ENCODE measurements at places on chromosomes 2 and 18.

GRCh38 chr2:240727913-240728312, 36.2 kb downstream of the AQP12A start:
- DNase-seq: no peak

- DNase-seq: no peak
Measured at GRCh38 chr2:215626812-215627281, 191.0 kb upstream of the FN1 start.

DNA sequence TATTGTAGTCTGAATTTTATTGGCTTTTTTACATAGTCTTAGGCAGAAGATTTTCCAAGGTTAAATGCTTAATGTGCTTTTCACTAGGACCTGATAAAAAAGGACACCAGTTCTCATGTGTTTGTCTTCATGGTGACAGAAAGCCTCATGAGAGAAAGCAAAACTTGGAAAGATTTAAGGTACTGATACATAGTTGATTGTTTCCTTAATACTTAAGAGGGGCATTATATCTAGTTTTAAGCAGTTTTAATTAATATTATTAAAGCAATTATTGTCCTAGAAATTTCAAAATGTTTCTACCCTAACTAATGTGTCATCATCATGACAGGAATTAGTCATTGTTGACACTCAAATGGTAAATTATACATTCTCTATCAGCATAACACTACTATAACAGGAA, 35.3 kb downstream of the DDX1 start:
- DNase-seq: no peak

GRCh38 chr2:36670881-36671595, 25.5 kb upstream of the VIT start:
- no peak for DNase-seq

DNA sequence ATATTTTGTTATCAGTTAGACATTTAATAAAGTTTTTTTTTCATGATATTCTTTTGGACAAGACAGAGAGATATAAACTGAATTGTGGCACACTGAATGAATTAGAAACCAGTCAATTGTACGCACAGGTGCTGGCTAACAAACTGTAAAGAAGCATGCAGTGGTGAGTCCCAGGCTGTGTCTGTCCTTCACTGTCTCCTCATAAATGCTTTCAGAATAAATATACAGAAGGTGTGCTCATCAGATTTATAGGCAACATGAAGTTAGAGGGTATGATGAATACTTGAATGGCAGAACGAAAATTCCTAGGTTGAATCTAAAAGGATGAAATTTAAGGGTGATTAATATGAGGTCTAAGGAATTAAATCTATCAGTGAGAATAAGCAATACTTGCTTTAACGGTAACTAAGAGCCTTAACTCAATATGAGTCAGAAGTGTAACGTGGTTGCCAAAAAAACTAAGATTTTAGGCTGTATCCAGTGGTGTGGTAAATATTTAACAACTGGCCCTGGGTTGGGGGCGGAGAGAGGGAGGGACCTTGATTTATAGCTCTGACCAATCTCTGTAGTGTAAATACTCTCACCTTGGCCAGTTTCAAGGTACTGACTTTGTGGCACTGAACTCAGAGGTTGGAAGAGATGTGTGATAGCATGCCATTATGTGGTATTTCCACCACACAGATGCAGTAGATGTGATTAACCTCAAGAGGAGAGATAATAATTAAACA, 41.9 kb upstream of the AAK1 start:
- no peak for DNase-seq

DNA sequence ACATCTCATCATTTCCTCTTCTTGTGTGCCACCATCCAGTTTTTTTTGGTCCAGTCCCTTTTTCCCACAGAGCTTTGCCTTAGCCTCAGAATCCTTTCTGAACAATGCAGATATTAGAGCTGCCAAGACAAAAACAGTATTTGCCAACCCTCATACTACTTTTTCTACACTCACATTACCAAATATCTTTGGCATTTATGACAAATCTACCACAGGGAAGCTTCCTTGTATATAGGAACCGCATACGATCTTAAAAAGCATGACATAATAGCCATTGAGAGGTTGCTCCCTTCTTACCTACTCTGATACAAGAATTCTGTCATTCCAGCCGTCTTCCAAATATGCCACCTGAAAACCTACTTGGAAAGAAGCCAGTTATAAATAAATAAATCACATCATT, 9.4 kb downstream of the ZNF24 start:
- DNase-seq: no peak

DNA sequence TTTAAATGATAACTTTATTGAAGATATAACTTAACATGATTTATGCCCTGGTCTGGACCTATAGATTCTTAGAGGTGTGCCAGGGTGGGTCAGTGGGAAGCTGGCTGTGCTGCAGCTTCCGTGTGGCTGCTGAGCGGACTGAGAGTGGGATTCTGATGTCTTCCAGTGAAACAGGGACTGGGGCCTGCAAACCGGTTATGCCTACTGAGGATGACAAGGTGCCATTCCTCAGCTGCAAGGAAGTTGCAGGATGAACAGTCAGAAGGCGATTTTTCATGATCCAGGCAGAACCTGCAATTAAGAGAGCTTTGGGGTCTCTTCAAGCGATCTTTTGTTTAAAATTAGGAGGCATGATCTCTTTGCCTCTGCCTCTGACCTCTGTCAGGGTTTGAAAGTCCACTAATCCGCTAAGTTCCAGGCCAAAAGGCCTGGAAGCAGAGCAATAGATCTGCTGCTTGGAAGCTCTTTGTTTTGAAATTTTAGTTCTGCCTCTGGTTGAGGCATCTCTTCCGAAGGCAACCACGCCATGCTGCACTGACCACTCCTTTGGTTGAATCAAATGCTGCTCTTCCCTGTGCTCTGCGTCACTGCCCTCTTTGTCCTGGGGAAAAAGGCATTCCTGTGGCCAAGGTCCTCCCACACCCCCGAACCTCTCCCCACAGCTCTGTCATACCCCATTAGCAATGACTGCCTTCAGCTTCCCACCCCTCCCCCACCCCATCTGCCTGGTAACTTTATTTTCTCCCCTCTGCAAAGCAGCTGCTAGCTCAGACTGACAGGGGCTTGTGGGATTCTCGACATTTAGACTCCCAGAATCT, 2.0 kb downstream of the TMEM169 start:
- no peak for DNase-seq

- DNase-seq: no peak
Measured at GRCh38 chr2:218988164-218988563, 3.2 kb upstream of the FEV start.

DNA sequence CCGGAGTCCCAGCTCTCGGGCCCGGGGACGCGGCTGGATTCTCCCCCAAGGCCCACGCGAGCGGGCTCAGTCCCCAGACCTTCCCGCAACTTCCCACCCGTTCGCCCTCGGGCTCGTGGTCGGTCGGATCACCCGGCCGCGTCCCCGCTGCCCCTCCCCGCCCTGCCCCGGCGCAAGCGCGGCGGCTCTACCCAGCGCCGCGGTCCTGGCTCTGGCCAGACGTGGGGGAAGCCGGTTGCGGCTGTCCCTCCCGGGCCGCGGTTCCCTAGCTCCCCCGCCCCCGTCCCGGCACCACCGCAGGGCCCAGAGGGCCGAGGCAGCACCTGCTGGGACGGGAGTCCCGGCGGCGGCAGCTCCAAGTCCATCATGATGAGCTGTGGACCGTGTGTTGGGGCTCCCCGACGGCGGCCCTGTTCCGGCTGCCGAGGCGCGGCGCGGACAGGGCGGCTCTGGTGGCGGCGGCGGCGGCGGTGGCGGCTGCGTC, 276 bp downstream of the NFE2L2 start:
- peak; percentile 9 for DNase-seq

DNA sequence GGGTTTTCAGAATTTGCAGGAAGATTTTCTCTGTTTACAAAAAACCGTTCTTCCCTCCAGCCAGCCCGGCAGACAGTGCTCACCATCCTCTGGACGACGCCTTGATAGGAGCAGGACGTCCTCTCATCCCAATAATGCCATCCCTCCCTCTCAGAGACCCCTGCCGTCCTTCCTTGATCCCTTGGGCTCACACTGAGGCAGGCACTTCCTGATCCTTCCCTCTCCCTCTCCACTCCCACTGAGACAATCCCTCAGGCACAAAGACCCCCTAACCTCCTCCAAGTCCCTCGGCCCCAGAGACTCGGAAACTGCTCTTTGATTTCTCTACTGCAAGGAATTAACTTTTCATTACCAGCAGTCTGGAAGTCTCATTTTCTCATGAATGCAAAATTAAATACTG, 42.5 kb downstream of the PAX3 start:
- no peak for DNase-seq

- DNase-seq: no peak
Measured at GRCh38 chr18:62341473-62341872, 16.4 kb downstream of the TNFRSF11A start.

DNA sequence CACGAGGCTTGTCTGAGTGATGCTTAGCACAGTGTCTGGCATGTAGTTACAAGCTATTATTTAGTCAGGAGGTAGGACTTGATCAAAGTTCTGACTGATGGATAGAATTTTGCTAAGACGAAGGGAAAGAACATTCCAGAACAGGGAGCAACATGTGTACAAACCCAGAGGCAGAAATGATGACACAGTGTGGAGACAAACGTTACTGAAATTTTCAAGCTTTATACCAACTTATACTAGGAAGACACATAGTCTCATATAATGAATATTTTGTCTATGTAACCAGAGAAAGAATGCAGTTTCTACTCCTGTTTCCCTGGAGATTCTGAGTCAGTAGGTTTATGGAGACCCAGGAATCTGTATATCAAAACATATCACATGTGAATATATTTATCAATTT, 123.4 kb downstream of the FAM124B start:
- DNase-seq: no peak

DNA sequence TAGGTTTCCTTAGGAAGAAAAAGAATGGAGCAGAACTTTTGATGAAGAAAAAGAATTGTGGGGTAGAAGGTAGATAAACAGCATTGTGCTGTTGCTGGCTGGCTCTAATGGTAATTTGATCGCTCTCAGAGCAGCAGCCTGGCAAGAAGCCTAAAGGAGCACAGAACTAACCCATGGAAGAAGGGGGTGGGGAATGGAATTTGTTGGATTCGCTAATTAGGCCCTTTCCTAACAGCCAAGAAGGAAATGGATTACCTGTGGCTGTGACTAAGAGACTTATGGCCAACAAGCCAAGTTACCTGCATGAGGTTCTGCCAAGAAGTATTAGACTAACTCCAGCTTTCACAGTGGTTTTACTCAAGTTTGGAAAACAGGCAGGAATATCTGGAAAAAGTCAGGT, 210.6 kb downstream of the IKZF2 start:
- no peak for DNase-seq

DNA sequence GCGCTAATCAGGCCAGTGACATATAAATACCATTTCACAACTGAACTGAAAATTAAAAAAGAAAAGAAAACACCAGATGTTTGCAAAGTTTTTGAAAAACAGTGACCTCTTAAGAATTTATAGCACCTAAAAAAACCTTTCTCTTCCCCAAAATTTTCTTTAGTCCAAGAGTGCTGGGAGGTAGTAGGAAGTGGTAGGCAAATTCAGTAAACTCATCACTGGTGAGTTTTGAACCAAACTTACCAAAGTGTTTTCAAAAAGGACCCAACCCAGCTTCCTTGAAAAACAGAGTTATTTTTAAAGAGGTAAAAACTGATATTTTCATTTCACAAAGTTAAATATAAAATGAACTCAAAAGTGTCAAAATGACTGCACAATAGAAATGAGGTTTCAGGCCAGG, 90.4 kb downstream of the TMEM247 start:
- DNase-seq: no peak

- no peak for DNase-seq
Measured at GRCh38 chr2:241964133-241964532, 94.6 kb downstream of the RTP5 start.

DNA sequence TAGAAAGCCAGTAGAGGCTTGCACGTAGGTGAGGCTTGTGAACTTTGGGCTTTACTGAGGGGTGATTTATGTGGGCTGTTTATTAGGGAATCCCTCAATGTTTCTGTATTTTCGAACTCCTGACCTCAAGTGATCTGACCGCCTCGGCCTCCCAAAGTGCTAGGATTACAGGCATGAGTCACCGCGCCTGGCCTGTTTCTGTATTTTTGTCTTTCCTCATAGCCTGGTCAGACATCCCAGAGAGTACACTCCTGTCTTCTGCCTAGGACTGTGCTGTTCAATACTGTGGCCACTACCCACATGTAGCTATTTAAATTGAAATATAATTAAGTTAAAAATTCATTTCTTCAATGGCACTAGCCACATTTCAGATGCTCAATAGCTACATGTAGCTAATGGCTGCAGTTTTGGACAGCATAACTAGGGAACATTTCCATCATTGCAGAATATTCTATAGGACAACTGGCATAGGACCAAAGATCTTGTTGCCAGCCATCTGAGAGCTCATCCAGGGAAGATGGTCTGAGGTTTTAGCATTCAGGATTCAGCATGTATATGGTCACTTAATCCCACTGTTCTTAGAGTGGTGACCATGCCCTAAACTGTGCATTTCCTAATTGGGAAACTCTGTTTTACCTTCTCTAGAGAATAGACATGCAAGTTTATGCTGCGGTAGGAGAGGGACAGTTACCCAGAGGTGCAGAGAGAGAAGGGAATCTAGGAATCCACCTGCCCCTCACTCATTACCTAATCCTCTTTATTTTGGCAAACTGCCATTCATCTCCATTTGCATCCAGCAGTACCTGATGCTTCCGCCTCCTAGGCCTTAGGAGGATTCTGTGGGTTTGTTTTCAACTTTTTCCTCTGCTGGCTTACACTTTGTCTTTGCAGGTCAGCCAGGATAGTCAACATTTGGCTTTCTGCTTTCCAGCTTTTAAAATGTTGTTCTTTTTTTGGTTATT, 64.4 kb downstream of the LCLAT1 start:
- DNase-seq: no peak

- no peak for DNase-seq
Measured at GRCh38 chr18:69330385-69331005, 70.2 kb upstream of the DOK6 start.
